ENCODE measurements at places on chromosomes 12 and 14.

GRCh38 chr14:42222924-42223471 is 616.3 kb downstream of the LRFN5 start:
- no peak for DNase-seq

DNA sequence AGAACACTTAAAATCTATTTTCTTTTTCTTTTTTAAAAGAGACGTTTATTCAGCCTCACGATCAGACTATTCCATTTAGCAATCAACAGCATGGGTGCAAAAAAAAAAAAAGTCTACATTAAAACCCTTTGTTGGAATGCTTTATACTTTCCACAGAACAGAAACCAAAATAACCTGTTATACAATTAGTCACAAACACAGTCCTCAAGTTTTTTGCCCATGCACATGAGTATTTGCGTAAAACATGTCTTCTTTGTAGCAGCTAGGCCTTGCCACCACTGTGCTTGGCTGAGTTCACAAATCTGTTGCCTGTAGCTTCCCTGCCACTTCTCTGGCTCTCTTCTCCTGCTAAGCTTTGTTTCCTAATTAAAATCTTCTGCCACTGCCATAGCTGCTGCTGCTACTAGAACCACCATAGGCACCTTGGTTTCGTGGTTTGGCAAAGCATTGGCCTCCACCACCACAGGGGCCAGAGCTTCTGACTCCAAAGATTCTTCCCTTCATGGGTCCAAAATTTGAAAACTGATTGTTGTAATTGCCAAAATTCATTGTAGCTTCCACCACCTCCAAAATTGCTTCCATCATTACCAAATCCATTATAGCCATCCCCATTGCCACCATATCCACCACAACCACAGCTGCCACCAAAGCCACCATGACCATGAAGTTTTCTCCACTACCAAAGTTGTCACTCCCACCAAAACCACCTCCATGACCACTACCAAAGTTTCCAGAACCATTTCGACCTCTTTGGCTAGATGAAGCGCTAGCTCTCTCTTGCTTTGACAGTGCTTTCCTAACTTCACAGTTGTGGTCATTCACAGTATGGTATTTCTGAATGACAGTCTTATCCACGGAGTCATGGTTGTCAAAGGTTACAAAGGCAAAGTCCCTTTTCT is 38.1 kb downstream of the KLRG1 start:
- no peak for DNase-seq

DNA sequence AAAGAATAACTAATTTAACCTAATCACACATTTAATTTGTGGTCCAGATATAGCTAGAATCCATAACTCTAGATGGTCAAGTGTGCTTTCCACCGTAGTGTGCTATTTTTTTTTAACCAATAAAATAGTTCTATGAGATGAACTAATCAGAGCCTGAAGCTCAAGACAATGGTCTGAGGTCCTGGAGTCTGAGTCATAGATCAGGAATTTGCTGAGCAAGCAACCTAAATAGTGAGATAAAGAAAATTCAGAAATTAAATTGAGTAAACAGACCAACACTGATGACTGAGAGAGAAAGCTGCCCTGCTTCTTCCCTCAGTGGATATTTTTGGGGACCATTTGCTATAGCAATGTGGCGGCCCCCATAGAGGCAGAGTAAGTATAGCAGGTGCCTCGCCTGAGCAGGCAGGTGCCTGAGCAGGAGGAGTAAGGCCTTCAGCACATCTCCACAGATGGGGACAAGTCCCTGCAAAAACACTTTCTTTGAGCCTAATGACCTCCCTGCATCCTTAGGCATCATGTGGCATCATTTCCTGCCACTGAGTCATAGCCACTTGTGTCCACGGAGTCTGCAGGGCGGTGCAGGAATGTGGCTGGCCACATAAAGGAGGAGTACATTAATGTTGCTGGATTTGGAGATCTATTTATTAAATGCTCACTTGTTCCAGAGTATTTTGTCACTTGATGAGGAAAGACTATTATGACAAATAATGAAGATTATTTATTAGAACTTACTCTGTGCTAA is 13.9 kb upstream of the CLEC4E start:
- no peak for DNase-seq

GRCh38 chr12:108921946-108922345 is 42.1 kb downstream of the DAO start:
- no peak for DNase-seq

GRCh38 chr14:96136371-96137005 is 68.2 kb upstream of the BDKRB2 start:
- no peak for DNase-seq

- DNase-seq, result no peak
Measured at GRCh38 chr12:3278681-3279414, 201.7 kb downstream of the TSPAN9 start.

DNA sequence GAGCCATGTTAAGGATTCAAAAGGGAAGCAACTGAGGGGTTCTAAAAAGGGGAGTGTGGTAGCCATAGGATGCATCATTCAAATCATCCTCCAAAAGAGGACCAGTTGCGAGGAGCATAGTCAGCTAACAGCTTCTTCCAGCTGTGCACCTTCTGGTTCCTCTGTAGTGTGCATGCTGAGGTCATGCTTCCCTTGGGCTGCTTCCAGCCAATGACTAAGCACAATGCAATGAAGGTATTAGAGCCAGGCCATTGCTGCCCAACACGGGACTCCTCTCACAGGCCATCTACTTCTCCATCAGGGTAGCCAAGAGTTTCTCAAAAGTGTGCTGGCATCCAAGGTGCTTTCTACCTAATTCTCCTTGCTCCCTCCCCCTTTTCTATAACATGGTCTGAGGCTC is 69.2 kb upstream of the ARID2 start:
- peak; percentile 1 for DNase-seq

GRCh38 chr12:109432842-109433304 is 44.2 kb downstream of the KCTD10 start:
- DNase-seq, result peak; percentile 31

DNA sequence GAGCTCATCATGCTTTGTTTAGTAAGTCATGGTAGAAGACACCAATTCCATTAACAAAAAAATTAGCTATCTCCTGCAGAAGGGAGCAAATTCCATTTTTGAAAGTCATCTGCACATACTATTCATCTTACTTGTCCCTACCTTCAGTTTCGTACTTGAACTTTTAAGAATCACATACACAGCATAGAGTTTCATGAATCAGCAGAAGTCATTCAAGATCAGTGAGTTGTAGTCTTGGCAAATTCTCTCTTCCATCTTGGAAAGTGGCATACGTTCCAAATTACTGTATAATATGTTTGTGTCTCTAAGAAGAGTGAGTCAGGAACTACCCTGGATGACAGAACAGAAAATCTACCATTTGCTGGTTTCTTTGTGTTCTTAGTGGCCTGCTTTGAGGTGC is 14.1 kb downstream of the VRK1 start:
- no peak for DNase-seq

GRCh38 chr12:130872179-130873096 is 572 bp downstream of the RAN start:
- DNase-seq, result peak; percentile 80

- no peak for DNase-seq
Measured at GRCh38 chr14:59305836-59306555, 117.5 kb downstream of the DAAM1 start.

- peak; percentile 19 for DNase-seq
Measured at GRCh38 chr14:60349663-60350365, 100.8 kb downstream of the PPM1A start.

GRCh38 chr14:77897374-77897773 is 97.5 kb downstream of the ADCK1 start:
- no peak for DNase-seq

DNA sequence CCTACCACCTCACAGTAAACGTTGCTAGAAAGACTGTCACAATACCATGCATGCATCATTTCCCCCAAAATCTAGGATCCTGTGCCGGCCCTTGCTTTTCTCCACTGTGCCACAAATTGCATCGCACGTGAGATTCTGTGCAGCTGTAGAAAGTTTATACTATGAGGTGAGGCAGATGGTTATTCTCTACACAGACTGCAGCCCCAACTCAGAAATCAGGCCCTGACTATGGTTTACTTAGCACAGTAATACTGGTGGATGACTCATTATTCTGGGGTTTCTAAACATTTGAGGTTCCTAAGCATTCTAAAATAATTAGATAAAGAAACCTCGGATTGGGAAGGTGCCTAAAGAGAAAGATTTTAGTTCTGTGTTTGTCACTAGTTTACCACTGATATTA is 163.8 kb upstream of the CCDC198 start:
- no peak for DNase-seq

DNA sequence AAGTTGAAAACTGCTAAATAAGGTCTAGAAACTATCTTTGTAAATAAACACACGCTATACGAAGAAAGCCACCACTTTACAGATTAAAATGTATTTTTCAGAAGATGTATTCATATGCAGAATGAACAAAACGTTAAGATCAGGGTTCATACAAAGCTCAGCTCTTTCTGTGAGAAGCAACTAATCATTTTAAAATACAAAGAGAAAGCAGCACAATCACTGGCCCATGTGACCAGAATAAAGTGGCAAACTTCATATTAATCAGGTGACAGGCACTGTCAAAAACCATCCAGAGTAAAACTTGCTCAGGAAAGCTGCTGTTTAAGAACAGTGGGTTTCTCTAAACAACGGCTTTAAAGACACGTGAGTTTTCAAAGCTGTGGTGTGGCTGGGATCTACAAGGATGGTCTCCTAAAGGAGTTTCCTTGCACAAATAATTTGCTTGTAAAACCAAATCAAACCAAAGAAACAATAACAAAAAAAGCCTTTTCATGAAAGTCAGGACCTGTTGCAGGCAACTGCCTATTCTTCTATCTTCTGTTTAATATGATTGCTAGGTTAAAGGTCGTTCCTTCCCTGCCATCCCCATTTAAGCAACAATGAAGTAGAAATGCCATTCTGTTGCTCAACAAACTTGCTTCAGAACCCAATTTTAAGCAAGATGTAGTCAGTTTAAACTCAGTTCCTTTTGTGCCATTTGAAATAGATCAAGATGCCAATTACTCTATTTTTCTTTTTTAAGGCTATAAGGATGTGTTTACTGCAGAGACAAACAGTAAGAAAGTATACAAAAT is 22.3 kb downstream of the SEL1L start:
- DNase-seq, result no peak

DNA sequence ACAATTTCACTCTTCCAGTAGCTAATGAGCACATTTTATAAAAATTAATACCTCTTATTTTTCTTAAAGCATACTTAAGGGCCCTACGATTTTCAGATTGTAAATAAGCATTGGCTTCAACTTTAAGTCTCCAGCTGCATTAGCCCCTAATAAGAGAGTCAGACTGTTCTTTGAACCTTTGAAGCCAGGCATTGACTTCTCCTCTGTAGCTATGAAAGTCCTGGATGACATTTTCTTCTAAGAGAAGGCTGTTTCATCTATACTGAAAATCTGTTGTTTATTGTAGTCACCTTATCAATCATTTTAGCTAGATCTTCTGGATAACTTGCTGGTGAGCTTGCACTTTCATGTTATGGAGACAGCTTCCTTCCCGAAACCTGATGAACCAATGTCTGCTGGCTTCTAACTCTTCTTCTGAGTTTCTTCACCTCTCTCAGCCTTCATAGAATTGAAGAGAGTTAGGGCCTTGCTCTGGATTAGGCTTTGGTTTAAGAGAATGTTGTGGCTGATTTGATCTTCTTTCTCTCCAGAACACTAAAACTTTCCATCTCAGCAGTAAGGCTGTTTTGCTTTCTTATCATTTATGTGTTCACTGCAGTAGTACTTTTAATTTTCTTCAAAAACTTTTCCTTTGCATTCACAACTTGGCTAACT is 377.1 kb upstream of the RGS6 start:
- no peak for DNase-seq

DNA sequence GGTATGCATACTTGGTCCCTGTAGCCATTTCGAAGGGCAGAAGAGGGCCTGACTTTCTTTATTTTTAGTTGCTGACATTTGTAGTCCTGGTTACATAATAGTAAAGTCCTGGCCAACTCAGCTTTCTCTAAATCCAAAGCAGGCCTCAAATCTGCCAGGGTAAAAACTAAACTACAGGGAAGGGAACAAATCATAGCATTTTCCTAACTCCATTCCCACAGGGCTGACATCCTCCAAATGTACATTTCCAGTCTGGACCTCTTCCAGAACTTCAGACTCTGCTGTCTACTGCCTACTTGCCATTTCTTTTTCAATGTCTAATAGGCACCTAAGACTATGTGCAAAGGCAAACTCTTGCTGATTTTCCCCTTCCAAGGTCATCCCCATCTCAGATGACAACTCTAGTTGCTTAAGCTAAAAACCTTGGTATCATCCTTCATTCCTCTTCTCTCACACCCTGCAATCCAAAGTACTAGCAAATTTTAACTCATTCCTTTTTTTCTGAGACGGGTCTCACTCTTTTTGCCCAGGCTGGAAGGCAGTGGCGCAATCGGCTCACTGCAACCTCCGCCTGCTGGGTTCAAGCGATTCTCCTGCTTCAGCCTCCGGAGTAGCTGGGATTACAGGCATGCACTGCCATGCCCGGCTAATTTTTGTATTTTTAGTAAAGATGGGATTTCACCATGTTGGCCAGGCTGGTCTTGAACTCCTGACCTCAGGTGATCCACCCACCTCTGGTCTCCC is 2.0 kb downstream of the DDIT3 start:
- no peak for DNase-seq

DNA sequence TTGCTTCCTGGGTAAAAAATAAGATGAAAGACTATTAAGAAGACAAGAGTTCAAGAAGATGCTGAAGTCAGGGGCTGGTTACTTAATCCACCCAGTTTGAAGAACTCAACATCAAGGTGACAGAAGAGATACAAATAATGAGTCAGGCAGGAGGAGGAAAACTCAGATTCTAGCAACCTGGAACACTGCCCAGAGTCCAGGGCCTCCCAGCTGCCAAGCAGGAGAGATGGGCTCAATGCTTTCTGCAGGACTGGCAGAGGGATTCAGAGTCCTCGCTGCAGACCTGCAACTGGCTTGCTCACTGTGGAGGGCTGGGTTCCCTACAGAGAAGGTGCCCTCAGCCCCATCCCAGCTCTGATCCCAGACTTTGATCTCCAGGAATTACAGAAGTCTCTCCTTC is 28.6 kb upstream of the CEBPE start:
- DNase-seq, result no peak

- no peak for DNase-seq
Measured at GRCh38 chr12:101924618-101925017, 47.2 kb downstream of the DRAM1 start.

DNA sequence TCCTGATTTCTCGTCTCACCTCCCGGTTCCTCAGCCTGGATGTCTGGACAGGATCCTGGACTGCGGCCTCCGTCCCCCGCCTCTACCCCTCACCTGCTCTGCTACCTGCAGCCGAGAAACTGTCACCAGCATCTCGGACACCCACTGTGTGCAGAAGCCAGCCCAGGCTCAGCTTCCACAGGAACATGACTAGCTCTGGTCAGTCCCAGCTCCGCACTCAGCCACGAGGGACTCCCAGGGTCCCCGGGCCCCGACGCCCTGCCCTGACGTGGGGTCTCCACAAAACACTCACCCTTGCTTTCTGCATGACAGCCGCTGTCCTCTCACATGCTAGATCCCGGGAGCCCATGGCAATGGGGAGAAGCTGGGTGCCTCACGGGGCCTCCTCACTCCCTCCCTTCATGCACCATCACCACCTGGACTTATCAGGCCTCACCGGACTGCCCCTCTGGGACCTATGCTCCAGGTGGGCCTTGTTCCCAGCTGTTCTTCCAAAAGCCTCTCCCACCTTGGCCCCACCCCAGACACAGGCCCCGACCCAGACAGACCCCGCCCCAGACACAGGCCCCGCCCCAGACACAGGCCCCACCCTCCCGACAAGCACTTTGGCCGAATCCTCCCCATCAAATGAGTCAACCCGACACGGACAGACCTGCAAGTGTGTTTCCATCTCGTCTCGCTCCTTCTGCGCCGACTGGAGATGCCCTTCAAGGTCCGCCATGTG is 26.9 kb upstream of the ANKLE2 start:
- no peak for DNase-seq

GRCh38 chr12:6285063-6285477 is 25.4 kb upstream of the PLEKHG6 start:
- peak; percentile 31 for DNase-seq
